NCI-H1694 (cell line): ENCODE measurements at places on chromosomes 3 and 15.

DNA sequence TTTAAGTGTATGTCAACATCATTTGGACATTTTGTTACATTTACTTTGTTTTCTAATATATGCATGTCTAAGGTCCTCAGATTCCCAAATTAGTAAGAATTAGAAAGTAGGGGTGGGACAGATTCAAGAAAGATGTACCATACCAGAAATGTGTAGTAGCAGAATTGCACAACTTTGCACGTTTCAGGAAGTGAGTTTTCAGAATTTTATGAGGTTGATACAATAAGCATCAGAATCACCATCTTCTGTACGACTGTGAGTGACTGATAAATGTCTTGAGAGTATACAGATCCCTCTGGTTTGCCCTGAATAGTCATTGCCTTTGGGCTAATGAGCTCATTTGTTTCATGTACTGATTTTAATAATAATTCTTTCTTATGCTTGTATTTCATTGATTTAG lies 9.3 kb downstream of the ARIH2 start:
- no peak for DNase-seq

DNA sequence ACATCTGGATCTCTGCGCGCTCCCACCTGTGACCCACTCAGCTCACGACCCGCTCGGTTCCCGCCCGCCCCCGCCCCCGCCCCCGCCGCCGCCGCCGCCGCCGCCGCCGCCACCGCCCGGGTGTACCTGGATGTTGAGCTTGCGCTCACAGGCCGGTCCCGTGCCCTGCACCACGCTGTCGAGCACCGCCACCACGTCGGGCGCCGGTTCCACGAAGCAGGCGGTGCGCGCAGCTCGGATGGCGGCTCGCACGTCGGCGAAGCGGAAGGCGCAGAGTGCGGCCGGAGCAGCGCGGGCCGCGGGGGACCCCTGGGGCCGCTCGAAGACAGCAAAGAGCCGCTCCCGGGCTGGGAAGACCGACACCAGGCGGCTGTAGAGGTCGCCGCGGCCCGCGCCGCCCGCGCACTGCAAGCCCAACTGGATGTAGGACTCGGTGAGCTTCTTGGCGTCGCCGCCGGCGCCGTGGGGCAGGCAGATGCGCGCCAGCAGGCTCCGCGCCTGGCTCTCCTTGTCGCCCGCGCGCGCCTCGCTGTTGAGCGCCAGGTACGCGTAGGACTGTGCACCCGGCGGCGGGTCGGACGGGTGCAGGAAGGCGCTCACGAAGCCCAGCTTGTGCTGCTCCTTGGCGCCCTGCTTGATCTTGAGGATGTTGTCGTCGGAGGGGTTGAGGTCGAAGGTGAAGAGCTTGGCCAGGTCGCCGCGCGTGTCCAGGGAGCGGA lies 1.1 kb downstream of the PLXND1 start:
- DNase-seq = no peak

GRCh38 chr3:146047485-146047884 lies 113.5 kb downstream of the PLOD2 start:
- DNase-seq = no peak

- no peak for DNase-seq
Measured at GRCh38 chr15:96737408-96737807, 406.9 kb downstream of the NR2F2 start.

DNA sequence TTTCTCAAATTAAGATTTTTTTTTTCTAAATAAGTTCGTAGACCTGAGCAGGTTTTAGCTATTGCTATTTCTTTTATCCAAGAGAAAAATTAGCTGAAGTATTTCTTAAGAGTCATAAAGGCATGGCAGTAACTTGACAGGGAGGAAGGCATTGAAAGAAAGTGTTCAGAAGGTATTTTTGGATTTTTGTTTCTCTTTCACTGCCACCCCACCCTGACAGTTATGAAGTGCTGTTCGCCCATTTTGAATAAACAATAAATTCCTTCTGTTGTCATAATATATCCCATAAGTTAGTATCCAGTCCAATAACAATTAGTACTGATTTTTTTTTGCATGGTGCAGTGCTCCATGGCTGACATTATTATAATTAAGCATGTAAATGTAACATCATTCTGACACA lies 363.0 kb downstream of the NR2F2 start:
- no peak for DNase-seq

DNA sequence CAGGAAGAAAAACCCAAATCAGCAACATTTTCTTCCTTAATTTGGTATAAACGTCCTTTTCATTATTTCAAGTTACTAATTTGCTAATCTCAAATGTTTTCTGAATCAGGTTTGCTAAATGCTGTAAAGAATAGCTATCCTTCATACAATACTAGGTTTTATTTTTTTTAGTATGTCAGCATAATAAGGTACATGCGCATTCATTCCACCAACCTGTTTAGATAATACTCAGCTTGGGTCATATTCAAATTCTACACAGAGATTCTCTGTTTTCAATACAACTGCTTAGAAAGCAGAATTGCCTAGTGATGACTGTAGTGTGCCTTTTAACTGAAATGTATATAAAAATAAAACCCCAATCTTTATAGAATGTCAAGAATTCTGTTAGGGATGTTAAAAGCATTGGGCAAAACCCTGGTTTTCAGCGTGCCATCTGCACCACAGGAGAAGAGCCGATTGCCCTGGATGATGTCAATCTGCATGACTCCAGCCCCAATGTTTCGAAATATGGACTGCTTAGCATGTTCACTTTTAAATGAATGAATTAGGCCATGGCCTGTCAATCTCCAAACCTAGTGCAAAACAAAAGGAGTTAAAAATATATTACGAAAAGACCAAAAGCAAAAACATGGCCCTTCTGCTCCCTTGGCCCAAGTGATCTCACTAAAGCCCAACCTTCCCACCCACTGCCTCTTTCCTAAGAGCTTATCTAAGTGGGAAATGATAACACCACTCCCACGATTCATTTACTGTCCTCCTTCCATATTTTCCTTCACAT lies 107.4 kb downstream of the GLDN start:
- no peak for DNase-seq

DNA sequence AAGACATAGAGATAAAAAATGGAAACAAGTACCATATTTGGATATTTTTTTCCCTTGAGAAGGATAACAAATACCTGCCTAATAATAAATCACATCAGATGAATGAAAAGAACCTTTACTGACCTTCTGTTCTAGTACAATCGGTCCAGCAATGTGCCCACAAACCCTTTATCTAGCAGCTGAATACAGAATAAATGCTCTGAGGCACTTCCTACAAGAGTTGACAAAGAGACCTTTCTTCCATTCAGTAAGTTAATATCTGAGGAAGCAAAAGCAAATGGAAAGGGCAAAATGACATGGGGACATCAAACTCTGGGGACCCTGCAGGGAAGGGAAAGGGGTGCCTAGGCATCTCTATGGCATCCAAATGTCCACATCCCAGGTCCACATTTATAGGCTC lies 115.8 kb downstream of the NEK10 start:
- no peak for DNase-seq

- DNase-seq = peak; percentile 14
Measured at GRCh38 chr3:149120051-149120972, 9.1 kb upstream of the HPS3 start.

DNA sequence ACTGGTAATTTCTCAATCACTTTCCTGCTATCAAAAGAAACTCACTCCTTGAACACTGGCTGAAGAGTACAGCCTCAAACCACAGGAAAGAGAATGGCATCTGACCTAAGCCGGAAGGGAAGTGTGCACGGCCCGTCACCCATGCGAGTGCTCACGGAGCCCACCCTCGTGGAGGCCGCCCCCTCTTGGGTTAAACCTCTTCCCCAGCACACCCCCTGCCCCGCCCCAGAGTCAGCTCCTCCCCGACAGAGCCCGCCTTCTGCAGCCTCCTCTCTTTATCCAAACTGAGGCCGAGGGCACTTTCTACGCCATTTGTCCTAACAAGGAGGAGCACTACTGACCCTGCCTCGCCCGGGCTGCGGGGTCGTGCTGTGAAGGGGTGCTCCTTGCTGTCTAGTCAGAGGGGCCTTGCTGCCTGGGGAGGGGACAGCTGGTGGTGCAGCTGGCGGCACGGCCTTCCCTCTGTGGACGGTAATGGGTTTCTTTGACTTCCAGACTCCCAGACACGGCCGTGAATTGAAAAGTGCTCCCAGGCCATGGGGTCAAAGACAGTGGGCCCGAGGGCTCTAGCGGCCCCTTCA lies 137.7 kb downstream of the NSMCE3 start:
- no peak for DNase-seq

GRCh38 chr15:67827562-67828277 lies 2.4 kb downstream of the SKOR1 start:
- no peak for DNase-seq

- no peak for DNase-seq
Measured at GRCh38 chr15:101366853-101367252, 71.8 kb upstream of the SNRPA1 start.

DNA sequence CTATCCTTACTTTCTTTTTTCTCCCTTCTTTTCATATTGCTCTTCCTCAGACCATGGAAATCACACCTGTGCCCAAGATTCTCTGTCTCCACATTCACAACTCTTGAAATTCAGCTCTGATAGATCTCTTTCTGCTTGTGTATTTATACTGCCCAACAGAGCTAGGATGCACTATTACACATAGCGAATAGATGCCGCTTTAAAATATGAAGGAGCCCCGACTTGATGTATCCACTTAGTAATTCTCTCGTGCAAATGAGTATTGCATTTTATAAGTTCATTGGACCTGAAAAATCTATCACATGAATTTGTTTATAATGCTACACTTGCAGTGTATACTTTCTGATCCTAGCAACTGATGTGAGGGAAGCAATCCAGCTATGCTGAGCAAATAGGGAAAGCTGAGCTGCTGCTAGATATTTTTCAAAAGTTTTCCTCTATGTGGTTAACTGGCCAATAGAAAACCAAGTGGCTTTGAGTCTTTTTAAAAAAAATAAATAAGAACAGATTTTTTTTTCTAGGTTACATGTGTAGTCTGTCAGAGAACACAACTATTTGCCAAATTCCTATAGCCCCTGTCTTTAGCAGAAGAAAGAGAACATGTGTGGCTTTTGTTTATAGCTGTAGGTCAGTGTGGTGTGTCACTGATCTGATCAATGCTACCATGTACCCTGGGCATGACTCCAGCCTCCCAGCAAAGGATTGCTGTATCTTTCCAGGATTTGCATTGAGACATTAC lies 64.3 kb upstream of the LEKR1 start:
- DNase-seq = no peak

DNA sequence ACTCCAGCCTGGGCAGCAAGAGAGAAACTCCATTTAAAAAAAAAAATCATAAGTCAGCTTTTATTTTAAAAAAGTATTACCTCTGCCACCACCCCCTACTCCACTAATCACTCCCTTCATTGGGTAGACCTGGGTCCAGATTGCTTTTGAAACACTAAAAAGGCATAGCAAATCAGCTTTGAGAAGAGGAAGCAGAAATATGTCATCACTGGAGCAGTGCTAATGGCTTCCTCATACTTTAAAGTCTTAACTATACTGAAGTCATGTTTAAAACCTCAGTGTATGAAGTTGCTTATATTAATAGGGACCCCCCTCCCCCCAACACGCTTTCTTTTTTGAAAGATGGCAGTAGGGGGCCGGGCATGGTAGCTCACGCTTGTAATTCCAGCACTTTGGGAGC lies 1.0 kb upstream of the HTR3D start:
- no peak for DNase-seq

DNA sequence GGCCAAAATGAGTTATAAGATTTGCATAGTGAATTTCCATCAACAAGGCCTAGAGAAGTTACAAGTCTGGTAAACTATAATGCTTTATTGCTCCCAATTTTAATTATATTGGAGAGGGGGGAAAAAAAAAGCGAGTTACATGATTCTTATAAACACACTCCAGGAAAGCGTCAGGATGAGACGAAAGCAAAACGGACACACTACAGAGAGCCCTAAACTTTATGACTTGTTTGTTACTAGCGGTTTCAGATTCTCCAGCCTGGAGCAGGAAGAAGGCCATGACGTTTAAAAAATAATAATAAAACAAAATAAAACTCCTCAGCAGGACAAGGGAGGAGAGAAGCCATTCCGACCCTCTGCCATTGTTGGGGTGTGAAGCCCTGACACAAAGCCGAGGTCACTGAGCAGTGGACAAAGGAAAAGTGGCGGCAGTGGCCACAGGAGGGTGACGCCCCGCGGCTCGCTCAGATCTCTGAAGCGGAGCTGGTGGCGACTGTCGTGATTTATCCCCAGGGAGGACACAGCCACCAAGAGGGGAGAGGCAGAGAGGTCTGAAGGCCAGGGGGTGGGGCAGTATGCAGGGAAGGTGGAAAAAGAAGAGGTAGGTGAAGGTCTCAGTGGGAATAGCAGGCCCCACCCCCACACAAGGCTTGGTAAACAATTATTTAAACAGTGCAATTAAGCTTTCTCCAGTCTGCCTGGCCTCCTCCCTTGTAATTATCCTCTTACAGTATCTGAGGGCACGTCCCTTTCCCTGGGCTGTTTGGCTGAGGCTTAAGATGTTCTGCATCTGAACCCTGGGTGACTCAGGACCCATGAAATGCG lies 45.3 kb downstream of the ADAMTS9 start:
- no peak for DNase-seq

DNA sequence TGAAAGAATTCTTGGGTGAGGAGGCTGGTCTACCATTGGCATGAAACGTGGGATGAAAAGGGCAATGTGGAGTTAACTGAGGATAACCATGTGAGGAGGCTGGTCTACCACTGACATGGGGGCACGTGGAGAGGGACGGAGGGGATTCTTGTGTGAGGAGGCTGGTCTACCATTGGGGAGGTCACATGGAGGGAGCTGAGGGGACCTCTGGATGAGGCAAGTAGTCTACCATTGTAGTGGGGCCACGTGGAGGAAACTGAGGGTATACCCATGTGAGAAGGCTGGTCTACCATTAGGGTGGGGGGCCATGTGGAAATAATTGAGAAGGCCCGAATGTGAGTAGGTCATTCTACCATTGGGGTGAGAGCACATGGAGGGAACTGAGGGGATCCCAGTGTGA lies 154.1 kb downstream of the FBLN2 start:
- DNase-seq = no peak

- no peak for DNase-seq
Measured at GRCh38 chr3:162332344-162332743, 835.7 kb downstream of the OTOL1 start.

DNA sequence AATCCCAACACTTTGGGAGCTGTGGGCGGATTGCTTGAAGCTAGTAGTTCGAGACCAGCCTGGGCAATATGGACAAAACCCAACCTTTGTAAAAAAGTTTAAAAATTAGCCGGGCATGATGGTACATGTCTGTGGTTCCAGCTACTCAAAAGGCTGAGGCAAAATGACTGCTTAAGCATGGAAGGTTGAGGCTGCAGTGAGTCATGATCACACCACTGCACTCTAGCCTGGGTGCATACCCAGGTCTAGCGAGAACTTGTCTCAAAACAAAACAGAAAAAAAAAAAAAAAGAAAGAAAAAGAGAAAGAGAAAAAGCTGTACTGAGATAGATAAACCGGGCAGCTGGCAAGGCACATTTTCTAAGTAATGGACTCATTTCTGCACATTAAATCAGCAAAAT lies 10.6 kb downstream of the ARPP19 start:
- DNase-seq = no peak

- DNase-seq = no peak
Measured at GRCh38 chr3:37622999-37623883, 238.4 kb upstream of the CTDSPL start.

- DNase-seq = peak; percentile 18
Measured at GRCh38 chr15:64911311-64912186, at the start of gene ANKDD1A. ANKDD1A (plus strand) TSS chr15:64911902; CDS start chr15:64911931, 29 bp downstream.

- no peak for DNase-seq
Measured at GRCh38 chr3:196985298-196985697, 16.7 kb upstream of the PIGZ start.
